ENCODE measurements at places on chromosomes 7 and 10.
A peak's percentile ranks its signal among the peaks of the same experiment; 100 is the strongest.

- DNase-seq = peak; percentile 61
Observed at GRCh38 chr10:110861930-110862649, 9.6 kb upstream of the PDCD4 start.

DNA sequence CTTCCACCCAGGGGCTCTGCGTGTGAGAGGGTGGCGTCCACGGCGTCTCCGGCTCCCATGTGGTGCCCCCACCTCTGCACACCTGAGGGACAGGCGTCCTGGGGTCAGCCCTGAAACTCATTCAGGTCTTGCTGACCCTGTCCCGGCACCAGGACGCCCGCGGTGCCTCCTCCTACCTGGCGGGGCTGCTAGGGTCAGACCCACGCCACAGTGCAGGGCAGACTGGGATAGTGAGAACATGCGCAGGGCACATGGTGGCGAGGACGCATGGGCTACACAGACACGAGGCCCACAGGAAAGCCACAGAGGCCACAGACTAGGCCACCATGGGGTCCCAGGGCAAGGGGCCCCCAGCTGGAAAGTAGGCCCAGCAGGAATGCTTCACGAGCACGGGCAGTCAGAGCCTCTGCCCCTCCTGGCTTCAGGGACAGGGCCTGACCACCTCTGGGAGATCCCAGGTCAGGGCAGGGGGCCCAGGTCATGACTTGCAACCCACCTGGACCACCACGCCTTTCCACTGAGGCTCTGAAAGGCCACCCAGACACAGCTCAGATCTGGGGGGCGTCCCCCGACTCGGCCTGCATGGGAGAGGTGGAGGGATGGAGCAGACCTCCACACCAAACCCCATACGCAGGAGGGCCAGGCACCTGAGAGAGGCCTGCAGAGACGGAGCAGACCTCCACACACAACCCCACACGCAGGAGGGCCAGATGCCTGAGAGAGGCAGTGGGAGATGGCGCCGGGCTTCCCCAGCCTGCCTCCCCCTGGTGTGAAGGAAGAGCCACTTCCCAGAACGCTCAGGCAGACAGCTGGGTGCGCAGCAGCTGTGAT is 188.6 kb downstream of the ELFN1 start:
- no peak for DNase-seq

- DNase-seq = no peak
Observed at GRCh38 chr7:47553309-47553708, 28.6 kb downstream of the TNS3 start.

DNA sequence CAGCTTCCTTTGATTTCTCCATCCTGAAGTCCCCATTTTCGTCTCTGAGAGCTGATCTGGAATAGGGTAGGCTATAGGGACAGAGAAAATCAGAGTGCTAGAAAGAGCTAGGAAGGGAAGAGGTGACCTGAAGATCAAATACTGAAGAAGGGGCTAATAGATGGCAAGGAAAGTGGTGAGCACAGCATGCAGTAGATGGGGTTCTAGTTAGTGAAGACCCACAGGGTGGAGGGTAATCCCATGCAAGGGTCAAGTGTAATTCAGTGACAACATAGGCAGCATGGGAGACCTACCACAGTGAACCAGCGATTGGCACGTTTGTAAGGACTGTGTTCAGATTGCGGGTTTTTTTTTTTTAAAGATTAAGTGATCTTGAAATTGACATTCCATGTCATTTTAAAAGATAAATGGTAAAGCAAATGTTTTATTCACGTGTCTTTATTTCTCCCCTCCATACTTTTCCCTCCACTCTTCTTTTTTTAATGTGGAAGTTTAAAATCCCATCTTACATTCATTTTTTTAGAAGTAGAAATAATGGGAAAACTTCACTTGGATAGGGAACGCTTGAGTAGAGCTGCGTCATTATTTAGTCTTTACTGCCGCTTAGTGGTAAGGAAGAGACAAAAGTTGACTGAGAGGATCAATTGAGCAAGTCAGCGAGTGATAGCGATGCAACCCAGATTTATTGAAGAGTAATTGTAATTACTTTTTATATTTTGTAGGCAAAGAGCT is 21.0 kb upstream of the ABI1 start:
- DNase-seq = no peak

DNA sequence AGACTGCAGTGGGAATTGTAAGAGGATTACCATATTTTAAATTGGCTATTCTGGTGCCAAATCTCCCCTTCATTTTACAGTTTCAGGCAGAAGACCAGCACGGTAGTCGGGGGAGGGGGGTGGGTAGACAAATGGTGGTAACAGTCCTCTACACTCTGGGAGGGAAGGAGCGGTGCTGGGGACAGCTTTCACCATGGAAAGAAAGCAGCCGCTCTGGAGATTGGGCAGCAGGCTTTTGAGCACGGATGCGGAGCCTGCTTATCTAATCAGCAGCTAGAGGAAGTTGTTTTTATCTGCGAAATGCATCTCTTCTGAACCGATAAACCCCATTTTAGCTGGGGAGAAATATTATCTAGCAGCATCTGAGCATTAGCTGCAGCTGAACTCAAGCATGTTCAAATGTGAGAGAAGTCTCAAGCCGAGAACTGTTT is 28.7 kb downstream of the IKZF1 start:
- DNase-seq = no peak

DNA sequence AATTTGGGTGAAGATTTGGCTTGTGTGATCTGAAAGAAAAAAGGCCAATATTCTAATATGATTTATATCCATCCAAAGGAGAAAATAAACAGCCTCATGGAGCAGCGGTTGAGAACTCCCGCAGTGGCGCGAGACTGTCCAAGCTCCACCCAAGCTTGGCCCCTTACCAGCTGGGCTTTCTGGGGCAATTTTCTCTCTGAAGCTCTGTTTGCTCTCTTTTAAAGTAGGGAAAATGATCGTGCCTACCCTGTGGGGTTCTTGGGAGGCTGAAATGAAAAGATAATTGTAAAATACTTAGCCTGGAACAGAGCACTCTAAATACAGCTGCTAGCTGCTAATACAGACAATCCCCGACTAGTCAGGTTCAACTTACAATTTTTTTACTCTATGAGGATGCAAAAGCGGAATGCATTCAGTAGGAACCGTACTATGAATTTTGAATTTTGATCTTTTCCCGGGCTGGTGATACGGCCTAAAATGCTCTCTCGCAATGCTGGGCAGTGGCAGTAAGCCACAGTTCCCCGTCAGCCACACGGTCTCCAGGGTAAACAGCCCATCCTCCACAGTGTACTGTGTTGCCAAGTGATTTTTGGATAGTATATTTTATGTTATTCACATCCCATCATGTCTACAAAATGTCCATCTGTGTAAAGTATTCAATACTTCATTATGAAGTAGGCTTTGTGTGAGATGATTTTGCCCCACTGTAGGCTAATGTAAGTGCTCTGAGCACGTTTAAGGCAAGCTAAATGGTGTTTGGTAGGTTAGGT is 137.7 kb downstream of the CHN2 start:
- DNase-seq = no peak

GRCh38 chr10:72687035-72687434 is 4.9 kb upstream of the MCU start:
- DNase-seq = no peak

GRCh38 chr10:1417574-1417973 is 319.8 kb downstream of the ADARB2 start:
- DNase-seq = no peak

DNA sequence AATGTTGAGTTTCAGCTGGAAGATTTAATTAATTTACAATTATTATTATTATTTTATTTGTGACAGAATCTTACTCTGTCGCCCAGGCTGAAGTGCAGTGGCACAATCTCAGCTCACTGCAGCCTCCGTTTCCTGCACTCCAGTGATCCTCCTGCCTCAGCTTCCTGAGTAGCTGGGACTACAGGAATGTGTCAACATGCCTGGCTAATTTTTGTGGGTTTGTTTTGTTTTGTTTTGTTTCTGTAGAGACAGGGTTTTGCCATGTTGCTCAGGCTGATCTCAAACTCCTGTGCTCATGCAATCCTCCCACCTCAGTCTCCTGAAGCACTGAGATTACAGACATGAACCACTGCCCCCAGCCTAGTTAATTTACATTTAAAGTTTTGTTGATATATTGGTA is 93.8 kb upstream of the MEOX2 start:
- no peak for DNase-seq

- DNase-seq = no peak
Observed at GRCh38 chr10:88494537-88494936, 88.6 kb downstream of the RNLS start.

DNA sequence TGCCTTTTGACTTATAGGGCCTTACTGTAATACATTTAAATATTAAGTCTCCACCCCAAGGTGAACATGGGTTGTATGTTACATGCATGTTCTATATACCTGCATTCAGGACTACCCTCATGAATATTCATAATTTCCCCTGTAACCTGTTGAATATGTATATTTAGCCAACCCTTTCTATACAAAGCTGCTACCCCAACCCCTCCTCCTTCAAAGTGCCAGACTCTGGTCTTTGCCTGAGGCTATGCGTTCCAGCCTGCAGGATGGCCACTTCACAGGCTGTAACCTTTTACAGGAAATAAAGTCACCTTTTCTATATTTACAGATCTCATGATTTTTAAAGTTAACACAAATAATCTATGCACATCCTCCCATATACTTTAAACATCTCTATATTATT is 10.1 kb upstream of the UNC5B start:
- no peak for DNase-seq

- no peak for DNase-seq
Observed at GRCh38 chr7:66219805-66220204, 14.7 kb downstream of the TPST1 start.

DNA sequence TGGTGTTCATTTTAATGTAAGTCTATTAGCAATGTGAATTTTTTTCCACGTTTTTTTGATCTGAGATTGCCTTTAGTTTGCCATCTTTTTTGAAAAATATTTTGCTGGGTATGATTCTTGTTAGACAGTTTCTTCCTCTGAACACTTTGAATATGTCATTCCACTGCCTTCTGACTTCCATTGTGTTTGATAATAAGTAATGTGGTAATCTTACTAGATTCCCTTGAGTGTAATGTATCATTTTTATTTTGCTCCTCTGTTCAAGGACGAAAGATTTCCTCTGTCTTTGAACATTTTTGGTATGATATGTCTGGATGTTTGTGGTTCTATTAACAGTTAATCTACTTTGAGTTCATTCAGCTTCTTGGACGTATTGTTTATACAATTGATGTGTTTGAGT is 371.4 kb downstream of the SUGCT start:
- no peak for DNase-seq

DNA sequence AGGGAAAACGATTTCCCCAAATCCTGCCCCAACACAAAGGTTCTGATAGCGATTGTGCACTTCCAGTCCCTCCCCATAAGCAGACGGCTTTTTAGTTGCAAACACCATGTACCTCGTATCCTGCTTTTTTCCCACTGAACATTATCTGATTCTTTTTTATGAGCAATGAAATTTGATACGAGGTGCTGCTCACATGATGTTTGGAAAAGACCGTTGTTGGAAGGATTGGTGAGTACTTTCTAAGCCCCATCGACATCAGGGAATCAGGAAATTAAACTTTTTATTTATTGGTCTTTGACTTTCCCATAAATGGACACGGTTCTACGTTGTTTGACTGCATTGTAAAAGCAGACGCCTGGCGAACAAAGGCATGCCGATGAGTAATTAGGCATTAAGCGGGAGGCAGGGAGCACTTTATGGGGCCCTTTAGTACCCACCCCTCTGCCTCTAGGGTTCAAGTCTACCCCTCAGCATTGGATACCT is 49.4 kb downstream of the TEX36 start:
- DNase-seq = no peak

DNA sequence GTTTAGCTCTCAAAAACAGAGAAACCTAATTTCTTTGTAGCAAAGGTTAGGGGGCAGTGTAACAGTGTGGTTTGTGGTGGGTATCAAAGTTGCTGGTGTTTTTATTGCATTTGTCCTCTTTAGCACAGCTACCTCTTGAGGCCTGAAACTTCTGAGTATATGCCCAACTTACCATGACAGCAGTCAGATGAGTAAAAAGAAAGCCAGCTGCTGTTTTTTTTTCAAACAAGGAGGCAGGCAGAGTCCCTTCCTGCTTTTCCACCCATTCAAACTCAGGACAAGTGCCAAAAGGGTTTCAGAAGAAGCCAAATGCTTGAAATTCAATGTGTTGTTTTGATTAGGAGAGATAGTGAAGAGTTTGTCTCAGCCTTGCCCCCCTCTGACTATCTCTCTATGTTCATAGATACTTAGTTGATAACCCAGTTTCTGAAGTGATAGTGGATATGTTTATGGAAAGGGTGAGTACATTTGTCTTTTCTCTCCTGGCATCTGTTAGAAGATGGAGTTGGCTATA is 23.1 kb downstream of the GBF1 start:
- no peak for DNase-seq

DNA sequence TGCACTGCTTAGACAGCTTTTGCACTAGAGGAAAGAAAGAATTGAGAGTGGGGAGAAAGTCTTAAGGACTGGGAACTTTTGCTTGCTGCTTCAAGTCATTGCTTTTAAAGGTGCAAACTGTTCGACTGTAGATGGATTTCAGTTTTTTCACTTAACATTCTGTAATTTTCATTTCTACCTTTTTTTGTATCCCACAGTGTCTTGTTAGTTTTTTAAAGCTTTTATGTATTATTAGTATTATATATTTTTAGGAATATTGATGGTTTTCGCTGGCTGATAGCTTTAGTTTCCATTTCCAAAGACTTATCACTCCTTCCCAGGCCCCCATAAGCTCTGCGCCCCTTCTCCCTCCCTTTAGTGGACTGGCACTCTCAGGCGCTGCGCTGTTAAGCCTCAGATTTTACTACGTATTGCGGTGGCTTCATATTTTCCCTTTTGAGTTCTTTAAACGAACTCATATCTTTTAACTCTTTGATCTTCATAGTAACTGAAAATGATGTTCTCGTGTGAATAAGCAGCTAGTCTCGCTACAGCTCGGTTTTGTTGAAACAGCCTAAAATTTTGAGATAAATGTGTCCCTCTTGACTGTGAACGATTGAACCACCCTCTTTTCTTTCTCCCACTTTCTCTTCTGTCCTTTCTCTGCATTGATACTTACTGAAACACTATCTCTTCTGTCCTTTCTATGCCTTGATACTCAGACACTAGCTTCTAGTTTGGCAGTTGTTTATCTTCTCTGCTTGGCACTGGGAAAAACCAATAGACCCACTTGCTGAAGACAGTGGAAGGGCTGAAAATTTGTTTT is 2.5 kb upstream of the ETV1 start:
- DNase-seq = no peak

GRCh38 chr7:40348126-40348728 is 213.4 kb downstream of the SUGCT start:
- no peak for DNase-seq

GRCh38 chr7:99831595-99831994 is 3.8 kb downstream of the CYP3A43 start:
- DNase-seq = no peak

GRCh38 chr10:104681485-104681884 is 40.4 kb downstream of the SORCS3 start:
- DNase-seq = no peak

GRCh38 chr10:3785851-3786271 is 852 bp upstream of the KLF6 start:
- DNase-seq = no peak

- DNase-seq = no peak
Observed at GRCh38 chr10:59362144-59362958, at the start of gene FAM13C. TSS of gene FAM13C (minus strand) at chr10:59362549. CDS start at chr10:59362460, 89 bp downstream.

GRCh38 chr7:105711726-105712402 is 130.6 kb upstream of the EFCAB10 start:
- DNase-seq = no peak
